Omental fat pad (tissue), 4 donors: ENCODE measurements at places on chromosomes 4 and X.

DNA sequence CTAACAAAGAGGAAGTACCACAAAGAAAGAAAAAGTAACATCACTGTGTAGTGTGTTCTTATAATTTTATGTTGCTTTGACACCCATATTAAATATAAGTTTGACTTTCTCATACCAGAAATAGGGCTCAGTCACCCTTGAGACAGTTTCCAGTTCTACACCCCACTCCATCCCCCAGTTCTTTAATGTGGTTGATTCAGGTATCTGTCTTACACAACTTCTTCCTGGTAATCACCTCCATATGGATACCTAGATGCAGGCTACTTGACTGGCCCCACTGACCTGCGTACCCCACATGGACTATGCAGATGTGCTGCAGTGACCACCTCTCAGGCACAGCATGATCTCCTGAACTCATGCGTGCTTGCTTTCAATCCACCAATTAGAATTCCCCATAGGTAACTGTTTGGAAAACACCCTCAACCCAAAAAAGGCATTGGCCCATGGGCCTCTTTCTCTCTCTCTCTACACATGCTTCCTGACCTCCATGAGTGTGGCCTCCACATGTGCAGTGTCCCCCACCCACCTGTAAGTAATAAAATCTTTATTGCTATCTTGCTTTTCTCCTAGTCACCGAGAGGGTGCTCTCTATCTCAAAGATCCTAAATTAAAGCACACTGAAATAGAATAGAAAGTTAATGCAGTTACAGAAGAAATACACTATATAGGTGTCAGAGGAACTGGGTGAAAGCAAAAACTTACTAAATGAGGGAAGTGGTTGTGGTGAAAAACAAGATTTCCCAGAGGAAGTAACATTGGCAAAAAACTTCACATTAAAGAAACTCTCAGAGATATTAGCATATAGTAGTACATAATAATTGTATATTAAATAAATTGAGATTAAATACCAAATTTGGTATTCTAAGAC is 98.4 kb downstream of the ZAR1 start:
- no peak for DNase-seq

GRCh38 chr4:127747883-127748282 is 17.7 kb downstream of the SLC25A31 start:
- DNase-seq: no peak

GRCh38 chr4:14375816-14376215 is 626.5 kb upstream of the CPEB2 start:
- no peak for DNase-seq

- DNase-seq: no peak
Measured at GRCh38 chr4:159175989-159176375, 73.1 kb downstream of the RAPGEF2 start.

GRCh38 chr4:130056286-130056685 is 960.3 kb downstream of the C4orf33 start:
- DNase-seq: no peak

DNA sequence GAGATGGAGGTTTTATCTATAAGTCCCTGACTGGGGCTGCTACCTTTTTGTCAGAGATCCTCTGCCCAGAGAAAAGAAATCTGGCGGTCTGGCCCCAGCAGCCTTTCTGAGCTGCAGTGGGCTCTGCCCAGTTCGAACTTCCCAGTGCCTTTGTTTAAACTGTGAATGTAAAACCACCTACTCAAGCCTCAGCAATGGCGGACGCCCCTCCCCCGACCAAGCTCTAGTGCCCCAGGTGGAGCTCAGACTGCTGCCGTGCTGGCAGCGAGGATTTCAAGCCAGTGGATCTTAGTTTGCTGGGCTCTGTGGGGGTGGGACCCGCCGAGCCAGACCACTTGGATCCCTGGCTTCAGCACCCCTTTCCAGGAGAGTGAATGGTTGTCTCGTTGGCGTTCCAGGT is 121.8 kb downstream of the TSPAN5 start:
- DNase-seq: no peak

GRCh38 chr4:182862921-182863320 is 54.3 kb downstream of the DCTD start:
- no peak for DNase-seq

DNA sequence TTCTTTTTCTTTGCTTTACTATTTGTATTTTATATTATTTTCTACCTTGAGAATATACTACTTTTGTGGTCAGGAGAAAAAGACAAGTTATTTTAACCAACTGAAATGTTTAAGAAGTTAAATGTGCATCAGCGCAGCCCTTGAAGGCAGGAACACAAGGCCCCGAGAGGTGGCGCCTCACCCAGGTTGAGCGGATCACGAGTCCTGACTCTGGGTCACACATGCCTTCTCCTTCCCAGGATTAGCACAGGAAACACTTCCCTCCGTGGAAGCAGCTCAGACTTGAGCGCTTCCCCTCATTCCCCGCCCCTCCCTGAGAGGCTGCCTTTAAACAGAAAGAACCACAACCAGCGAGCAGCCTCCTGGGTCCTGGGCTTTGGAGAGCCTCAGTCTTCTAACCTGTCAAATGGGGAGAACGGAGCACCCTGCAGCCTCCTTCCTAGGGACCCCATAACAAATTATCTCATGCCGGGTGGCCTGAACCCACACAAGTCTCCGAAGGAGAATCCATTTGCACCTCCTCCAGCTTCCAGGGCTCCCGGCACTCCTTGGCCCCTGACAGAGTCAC is 217.6 kb downstream of the AFAP1 start:
- no peak for DNase-seq

DNA sequence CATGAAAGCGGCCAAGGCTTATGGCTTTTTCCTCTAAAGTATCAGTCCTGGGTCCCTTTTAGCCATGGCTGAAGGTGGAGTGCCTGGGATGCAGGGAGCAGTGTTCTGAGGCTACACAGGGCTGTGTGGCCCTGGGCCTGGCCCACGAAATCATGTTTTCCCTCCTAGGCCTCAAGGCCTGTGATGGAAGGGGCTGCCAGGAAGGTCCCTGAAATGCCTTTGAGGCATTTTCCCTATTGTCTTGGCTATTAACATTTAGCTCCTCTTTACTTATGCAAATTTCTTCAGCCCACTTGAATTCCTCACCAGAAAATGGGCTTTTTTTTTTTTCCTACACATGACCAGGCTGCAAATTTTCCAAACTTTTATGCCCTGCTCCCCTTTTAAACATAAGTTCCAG is 657.0 kb downstream of the DACH2 start:
- no peak for DNase-seq

DNA sequence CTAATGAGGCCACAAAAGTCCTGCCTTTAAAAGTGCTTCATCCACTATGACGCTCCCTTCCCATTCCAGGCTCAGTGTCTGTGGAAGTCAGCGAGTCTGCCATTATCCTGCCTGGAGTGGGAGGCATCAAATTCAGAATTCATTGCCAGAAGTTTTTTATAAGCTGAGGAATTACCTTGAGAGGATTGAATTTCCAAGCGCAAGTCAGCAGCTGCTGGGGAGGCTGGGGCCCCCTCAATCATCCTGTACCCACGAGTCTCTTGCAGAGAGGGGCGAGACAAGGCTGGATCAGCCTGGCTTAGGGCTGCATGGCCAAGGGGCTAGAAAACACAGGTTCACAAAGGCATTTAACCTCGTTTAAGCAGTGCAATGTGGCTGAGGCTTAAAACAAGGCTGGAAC is 170.5 kb upstream of the NOCT start:
- DNase-seq: no peak

DNA sequence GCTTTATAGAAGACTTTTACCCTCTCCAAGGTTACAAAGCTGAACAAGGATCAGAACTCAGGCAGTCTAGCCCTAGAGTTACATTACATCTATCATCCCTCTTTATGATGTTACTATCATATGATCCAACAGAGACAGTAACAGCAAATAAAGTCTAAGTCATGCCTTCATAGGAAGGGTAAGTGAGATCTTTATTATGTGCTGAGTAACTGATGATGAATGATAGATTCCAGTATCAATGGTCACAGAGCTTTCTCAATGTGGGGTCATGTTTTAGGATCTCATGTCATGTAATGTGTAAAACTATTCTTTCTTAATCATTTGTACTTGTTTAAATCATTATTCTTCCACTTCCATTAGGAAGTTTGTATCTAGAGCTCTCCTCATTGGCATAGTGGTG is 22.8 kb downstream of the ELOVL6 start:
- no peak for DNase-seq

GRCh38 chr4:73948291-73948690 is 33.5 kb downstream of the PF4 start:
- DNase-seq: no peak

GRCh38 chr4:44869222-44869882 is 143.0 kb upstream of the GNPDA2 start:
- no peak for DNase-seq

- no peak for DNase-seq
Measured at GRCh38 chrX:45849261-45849862, 648.7 kb upstream of the DIPK2B start.

DNA sequence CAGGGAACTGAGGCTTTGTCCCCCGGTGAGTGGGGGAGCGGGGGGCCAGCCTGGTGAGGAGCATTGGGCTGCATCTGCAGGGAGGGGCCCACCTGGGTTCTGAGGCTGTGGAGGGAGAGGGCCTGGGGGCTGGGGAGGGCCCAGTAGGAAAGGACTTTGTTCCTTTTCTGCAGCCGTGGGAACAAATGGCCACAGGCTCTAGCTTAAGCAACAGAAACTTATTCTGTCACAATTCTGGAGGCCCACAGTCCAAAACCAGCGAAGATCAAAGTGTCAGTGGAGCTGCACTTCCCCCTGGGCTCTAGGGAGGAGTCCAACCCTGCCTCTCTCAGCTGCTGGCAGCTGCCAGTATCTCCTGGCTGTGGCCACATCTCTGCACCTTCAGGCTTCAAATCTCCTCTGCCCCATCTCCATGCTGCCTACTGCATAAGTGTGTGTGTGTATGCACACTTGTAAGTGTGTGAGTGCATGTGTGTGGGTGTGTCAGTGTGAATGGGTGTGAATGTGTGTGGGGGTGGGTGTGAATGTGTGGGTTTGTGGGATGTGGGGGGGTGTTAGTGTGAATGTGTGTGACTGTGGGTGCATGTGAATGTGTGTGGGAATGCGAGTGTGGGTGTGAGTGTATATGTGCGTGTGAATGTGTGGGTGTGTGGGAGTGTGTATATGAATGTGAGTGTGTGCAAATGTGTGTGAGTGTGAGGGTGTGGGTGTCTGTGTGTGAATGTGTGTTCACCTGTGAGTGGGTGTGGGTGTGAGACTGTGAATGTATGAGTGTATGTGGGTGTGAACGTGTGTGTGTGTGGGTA is 204.5 kb upstream of the PSAPL1 start:
- DNase-seq: no peak

GRCh38 chr4:147975325-147975724 is 243.4 kb downstream of the ARHGAP10 start:
- no peak for DNase-seq

- no peak for DNase-seq
Measured at GRCh38 chr4:106172861-106173260, 143.1 kb downstream of the TBCK start.

DNA sequence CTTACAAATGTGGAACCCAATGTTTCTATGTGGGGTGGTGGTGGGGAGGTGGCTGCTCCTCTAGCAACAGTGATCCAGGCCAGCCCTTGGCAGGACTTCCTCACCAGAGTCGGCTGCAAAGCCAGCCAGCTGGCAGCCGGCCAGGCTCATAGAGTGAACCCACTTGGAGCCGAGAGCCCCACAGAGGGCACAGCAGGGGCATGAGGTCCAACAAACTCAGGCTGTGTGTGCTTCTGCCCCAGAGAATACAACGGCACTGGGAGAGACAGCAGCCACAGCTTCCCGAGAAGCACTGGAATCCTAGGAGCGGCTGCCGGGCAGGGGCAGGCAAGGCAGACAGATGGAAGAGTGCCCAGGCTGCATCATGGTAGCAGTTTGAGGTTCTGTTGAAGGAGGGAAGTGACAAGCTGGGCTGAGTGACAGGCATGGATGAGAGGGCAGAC is 23.5 kb upstream of the SOWAHD start:
- no peak for DNase-seq
